Fibroblast of the conjunctiva (primary cell): ENCODE measurements at places on chromosomes 12 and 14.

- no peak for DNase-seq
Measured at GRCh38 chr12:92582475-92582874, 120.3 kb upstream of the PLEKHG7 start.

GRCh38 chr12:14614704-14615121, 47.0 kb upstream of the PLBD1 start:
- no peak for DNase-seq

GRCh38 chr14:99684410-99684934, 374 bp downstream of the CYP46A1 start:
- no peak for DNase-seq

GRCh38 chr12:92121826-92122225, 23.8 kb downstream of the BTG1 start:
- no peak for DNase-seq

- DNase-seq, result no peak
Measured at GRCh38 chr12:1044199-1044598, 53.2 kb downstream of the ERC1 start.

- DNase-seq, result no peak
Measured at GRCh38 chr14:88516861-88517357, 37.9 kb downstream of the PTPN21 start.

GRCh38 chr12:46386360-46386867, 13.8 kb upstream of the SLC38A2 start:
- DNase-seq, result peak; percentile 96

GRCh38 chr12:95700316-95700785, 90.2 kb downstream of the NTN4 start:
- DNase-seq, result peak; percentile 28

GRCh38 chr12:30021051-30021833, 237.5 kb upstream of the TMTC1 start:
- DNase-seq, result peak; percentile 23

DNA sequence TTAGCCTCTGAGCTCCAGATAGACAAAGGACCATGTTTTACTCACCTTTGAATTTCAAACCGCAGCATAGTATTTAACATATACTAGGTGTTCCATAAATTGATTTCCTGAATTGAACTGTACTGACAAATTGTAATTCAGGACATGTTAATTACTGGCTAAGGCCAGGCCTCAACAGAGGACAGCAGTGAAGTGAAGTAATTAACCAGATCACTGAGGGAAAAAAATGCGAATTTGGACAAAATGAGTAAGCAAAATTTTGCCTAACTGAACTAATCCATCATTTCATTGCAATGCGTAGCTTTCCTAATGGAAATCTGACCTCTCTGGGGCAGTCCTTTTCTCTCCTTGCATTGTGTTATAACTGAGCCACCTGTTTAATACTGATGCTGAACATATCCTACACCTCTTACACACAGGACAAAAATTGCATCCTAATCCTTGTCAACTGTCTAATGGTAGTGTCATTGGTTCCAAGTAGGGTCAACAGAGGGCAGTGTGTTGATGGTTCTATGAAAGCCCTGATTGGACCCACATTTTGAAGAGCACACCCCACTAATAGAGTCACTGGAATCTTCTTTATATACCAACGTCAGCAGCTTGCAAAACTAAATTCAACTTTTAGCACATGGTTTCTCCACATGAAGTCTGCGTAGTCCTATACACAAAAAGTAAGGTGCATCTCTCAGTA, 148.4 kb downstream of the SLC25A21 start:
- DNase-seq, result no peak

- no peak for DNase-seq
Measured at GRCh38 chr14:59306775-59307174, 118.3 kb downstream of the DAAM1 start.

- DNase-seq, result peak; percentile 22
Measured at GRCh38 chr12:125185740-125186470, 120.7 kb downstream of the AACS start.

- no peak for DNase-seq
Measured at GRCh38 chr12:46702581-46703344, 123.0 kb downstream of the SLC38A4 start.

- no peak for DNase-seq
Measured at GRCh38 chr12:53059434-53060063, 9.7 kb downstream of the TNS2 start.

DNA sequence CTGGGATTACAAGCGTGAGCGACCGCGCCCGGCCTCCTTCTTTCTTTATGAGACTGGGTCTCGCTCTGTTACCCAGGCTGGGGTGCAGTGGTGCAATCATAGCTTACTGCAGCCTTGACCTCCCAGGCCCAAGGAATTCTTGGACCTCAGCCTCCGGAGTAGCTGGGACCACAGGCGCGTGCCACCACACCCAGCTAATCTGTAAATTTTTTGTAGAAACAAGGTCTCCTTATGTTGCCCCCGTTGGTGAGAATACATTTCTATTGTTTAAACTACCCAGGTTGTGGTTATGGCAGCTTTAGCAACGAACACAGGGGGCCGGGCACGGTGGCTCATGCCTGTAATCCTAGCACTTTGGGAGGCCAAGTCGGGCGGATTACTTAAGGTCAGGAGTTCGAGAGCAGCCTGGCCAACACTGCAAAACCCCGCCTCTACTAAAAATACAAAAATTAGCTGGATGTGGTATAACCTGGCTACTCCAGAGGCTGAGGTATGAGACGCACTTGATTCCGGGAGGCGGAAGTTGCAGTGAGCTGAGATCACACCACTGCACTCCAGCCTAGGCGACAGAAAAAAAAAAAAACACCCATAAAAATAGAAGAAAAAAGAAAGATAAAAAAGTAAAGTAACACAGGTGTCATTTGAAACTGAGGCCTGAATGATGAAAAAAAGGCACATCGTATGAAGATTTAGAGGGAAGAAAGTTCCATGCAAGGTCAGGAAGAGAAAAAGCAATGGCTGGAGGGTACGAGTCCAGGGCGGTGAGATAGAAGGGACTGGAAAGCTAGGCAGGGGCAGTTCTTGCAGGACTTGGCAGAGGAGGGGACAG, 977 bp upstream of the TMEM120B start:
- no peak for DNase-seq

DNA sequence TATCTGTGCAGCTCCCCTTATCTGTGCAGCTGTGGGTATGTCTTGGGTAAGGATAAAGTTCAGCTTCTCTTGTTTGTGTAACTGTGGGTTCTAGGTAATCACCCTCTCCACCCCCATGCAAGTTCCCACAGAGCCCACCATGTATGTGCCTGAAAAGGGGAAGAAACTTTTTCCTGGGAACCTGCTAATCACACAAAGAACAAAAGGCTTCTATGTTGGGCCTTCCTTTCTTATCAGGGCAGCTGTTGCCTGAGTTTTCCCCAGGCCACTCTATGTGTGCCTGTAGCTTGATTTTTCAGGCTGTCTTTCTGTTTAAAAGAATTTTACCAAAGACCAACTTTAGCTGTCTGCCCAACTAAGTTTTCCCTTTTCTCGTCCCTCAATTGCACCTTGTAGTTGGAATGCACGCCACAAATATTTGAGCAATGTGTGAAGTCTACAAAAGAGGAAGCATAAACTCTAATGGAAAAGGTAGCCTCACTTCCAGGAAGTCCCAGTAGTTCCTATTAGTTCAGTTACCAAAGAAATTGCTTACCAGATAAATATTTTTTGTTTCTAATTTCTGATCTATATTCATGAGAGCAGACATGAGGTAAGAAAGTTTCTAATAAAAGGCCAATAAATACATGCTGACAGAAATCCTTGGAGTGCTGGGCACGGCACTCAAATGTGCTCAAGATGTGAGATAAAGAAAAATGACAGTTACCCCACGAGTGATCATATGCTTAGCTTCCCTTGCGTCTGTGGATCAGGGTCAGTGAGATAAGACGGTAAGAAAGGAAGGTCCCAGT, 2.7 kb upstream of the GALC start:
- DNase-seq, result no peak

DNA sequence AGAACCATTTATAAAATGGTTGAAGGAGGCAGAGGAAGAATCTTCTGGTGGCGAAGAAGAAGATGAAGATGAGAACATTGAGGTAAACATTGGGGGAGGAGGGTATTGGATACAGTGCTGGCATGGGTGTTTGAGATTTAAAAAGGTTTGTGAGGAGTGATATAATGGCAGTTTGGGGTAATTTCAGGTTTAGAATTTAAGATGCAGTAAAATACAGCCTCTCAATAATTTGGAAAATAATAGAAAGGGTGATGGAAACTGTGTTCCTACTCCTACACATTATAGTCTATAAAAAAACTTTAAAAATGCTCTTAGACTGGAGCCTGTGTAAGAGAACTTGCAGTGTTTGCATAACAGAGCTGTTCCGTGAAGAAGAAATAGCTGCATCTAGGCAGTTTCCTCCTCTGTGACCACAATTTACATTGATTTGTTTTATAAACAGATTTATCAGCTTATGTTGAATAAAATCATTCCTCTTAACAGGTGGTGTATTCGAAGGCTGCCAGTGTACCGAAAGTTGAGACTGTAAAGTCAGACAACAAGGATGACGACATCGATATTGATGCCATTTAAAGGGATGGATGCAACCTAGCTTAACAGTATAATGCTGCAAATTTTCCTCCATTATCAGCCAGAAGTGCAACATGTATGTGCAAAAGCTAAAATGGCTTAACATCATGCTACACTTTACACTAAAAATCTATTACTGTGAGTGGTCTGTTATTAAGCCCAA, 6.6 kb downstream of the EIF5 start:
- DNase-seq, result no peak

DNA sequence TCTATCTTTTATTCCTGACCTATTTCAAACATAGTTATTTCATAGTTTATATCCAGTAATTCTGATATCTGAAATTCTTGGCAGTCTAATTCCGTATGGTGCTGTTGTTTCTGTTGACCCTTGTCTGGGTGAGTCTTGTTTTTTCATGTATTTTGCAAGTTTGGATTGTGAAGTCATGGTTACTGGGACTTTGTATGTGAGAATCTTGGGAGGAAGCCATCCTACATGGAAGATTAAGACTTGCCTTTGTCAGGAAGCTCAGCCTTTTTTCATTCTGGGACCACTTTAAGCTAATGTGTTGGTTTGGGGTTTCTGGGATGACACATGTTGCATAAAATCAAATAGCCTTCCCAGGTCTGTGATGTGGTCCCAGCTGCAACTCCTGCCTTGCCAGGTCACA, 191.6 kb upstream of the E2F7 start:
- peak; percentile 53 for DNase-seq

GRCh38 chr14:57987051-57987450, 121.2 kb upstream of the SLC35F4 start:
- DNase-seq, result no peak

DNA sequence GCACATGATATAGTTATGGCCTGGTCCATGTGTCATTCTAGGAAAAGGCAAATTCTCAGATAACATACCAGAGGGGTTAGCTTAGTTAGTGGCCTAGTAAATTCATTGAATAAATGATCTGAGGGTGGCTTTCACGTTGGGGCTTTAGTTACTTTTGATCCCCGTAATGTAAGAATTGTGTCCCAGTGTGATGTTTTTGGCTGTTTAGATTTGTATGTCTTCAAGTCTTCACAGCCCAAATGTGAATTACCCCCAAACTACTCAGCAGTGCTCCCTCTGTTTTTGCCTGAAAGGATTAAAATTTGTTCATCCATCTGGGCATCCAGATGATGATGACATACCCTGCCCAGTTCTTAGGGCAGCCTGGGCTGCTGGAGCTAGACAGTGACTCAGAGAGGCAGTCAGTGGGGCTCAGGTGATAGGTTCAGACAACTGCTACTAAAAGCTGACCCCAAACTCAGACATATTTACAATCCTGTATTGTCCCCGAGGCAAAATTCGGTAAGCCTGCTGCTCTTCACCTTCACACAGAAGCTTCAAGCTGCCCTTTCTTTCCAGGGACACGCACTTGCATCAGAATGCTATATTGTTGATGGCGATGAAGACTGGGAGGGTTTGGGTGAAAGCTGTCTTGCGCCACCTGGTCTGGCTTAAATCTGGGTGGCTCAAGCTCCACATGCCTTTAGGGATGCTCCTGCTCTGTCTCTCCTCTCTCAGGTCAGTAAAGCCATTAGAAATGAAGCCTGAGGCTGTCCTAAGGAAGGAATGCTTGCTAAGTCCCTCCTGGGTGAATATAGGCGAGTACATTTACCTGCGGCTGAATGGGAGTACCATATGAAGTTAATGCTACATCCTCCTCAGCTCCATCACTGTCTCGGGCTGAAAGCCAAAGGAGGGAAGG, 10.3 kb downstream of the GPRC5D start:
- no peak for DNase-seq

DNA sequence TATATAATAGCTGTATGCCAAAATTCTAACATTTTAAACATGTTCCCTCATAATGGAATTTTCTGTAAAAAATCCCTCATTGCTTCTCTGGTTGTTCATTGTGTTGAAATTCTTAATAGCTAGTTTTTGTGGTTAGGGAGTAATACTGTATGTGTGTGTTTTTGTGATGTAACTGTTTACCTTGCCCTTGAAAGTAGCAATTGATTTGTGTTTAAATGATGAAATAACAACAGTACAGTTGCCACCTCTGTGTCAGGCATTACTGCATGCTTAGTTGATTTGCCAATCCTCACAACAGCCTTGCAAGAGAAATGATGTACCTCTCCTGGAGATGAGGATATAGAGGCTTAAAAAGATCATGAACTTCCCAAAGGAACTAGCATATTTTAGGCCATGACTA, 94.9 kb downstream of the DAAM1 start:
- DNase-seq, result no peak

DNA sequence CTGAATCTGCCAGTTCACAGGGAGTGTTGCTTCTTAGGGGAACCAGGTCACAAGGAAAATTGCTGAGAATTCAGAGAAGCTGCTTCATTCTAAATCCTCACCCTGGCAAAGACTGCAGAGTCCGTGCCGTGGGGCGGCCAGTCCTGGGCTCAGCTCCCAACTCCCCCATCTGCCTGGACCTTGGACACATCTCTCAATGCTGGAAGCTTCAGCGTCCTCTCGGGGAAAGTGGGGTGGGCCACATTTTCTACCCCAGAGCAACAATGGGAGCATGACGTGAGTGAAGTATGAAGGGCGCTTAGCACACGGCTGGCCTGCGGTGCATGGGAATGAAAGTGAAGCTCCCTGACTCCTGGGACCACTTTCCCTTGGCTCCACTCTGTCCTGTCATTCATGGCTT, 31.2 kb downstream of the HVCN1 start:
- DNase-seq, result no peak

GRCh38 chr14:50064993-50065392, 51.4 kb downstream of the VCPKMT start:
- DNase-seq, result no peak
